Karpas-422 (cell line): ENCODE measurements at places on chromosomes 6 and 20.
A peak's percentile ranks its signal among the peaks of the same experiment; 100 is the strongest.

- no peak for DNase-seq
- H3K27ac ChIP-seq, result no peak overlapping the region
- H3K4me1 ChIP-seq, result no peaks in the 10 kb centered on the region
- H3K4me3 ChIP-seq, result no peak overlapping the region
- no peaks in the 10 kb centered on the region for H3K27me3 ChIP-seq
These were observed 356.0 kb downstream of the BMP2 start for GRCh38 chr20:7123457-7123856.

- peak overlapping the region; percentile 81 for H3K27ac ChIP-seq
- H3K4me1 ChIP-seq, result peaks cover 91% of the 10 kb centered on the region
- DNase-seq, result peak; percentile 63
- H3K36me3 ChIP-seq, result no peaks in the 10 kb centered on the region
- H3K4me3 ChIP-seq, result peak overlapping the region; percentile 62
These were observed 108.4 kb downstream of the ARID1B start for GRCh38 chr6:156885562-156885961.

DNA sequence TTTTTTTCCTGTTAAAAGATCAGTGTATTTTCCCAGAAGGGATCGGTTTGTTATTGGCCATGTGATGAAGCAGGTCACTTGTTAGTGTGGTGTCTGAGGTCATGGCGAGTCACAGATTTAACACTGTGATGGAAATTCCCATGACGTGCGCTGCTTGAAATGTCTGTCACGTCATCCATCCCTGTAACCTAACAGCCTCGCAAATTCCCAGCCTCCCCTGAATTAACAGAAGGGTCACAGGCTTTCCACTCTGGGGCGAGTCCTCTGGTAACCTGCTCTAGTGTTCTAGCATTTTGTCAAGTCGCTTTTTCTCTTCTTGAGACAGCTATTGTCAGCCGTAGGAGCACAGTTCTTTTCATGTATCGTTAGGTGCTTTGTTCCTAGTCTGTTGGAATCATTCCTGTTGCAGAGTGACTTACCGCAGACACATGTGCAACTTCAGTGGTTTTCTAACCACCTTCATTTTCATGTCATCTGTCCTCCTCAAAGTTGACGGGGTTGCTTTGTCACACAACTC lies 137.2 kb downstream of the MAP3K4 start:
- no peak for DNase-seq
- no peaks in the 10 kb centered on the region; the same call in 1 of the 2 replicates for H3K36me3 ChIP-seq
- H3K27me3 ChIP-seq, result no peaks in the 10 kb centered on the region
- H3K4me1 ChIP-seq, result peaks cover 15% of the 10 kb centered on the region
- H3K4me3 ChIP-seq, result no peak overlapping the region

GRCh38 chr6:150119173-150119572 lies 23.7 kb upstream of the PPP1R14C start:
- H3K36me3 ChIP-seq, result no peaks in the 10 kb centered on the region
- no peak for DNase-seq
- H3K4me1 ChIP-seq, result no peaks in the 10 kb centered on the region
- no peaks in the 10 kb centered on the region for H3K27me3 ChIP-seq

- H3K4me1 ChIP-seq, result no peaks in the 10 kb centered on the region
- H3K4me3 ChIP-seq, result no peak overlapping the region
- DNase-seq, result no peak
- no peak overlapping the region for H3K27ac ChIP-seq
- H3K36me3 ChIP-seq, result no peaks in the 10 kb centered on the region
- H3K27me3 ChIP-seq, result no peaks in the 10 kb centered on the region
These were observed 174.0 kb upstream of the FBXL4 start for GRCh38 chr6:99121748-99122147.

- H3K4me1 ChIP-seq, result peaks cover 18% of the 10 kb centered on the region
- no peaks in the 10 kb centered on the region for H3K27me3 ChIP-seq
- H3K27ac ChIP-seq, result peak overlapping the region; percentile 83
- peak overlapping the region; percentile 84 for H3K4me3 ChIP-seq
These were observed 241 bp upstream of the SIRT5 start for GRCh38 chr6:13574149-13574570.
